ENCODE measurements at places on chromosomes 16 and 17.
A peak's percentile ranks its signal among the peaks of the same experiment; 100 is the strongest.

GRCh38 chr16:73074382-73074781 is 26.5 kb upstream of the ZFHX3 start:
- DNase-seq, result no peak

DNA sequence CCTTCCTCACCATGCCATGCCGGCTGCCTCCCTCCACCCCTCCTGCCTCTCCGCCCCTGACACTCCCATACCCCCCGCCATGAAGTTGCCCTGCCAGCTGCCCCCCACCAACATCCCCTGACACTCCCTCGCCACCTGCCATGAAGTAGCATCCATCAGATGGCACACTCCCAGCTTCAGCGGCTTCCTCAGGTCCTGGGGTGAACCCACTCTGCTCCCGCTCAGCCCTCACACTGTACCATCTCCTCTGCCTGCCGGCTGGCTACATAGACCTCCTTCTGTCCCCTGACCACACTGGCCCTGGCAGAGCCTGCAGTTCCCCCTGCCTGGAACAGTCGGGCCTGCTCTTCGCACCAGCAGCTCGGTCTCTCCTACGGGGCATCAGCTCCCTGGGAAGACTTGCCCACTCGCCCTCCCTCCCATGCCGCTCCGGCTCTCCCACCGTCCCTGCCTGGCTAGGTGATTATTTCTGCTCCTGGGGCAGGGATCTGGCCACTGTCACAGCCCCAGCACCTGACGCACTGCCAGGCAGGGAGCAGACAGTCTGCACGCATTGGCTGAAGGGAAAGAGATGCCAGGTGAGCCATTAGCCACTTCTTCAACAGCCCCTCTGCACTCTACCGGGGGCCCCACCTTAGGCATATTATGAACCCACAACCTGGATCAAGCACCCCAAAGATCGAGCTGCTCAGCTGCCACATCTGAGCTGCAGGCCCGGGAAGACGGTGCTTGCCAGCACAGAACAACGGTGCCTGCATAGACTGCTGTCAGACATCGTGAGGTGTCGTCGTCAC is 9.0 kb downstream of the CANT1 start:
- DNase-seq, result peak; percentile 11

- peak; percentile 67 for DNase-seq
These were observed 16.6 kb upstream of the LITAF start for GRCh38 chr16:11603331-11603750.

GRCh38 chr16:69522732-69523404 is 42.9 kb upstream of the NFAT5 start:
- DNase-seq, result no peak

GRCh38 chr17:30954046-30954830 is 16.6 kb upstream of the RNF135 start:
- no peak for DNase-seq

- DNase-seq, result no peak
These were observed 530 bp upstream of the ZDHHC7 start for GRCh38 chr16:85011846-85012284.

- DNase-seq, result peak; percentile 72
These were observed at the start of the genes GPS1 and RFNG for GRCh38 chr17:82051776-82052637. GPS1 (plus strand) TSS chr17:82051898; CDS start chr17:82051932, 34 bp downstream. RFNG (minus strand) TSS chr17:82051811; CDS start chr17:82051766, 45 bp downstream.

GRCh38 chr17:78840530-78840779 is 159 bp downstream of the USP36 start:
- no peak for DNase-seq

- DNase-seq, result no peak
These were observed 219.0 kb downstream of the CPPED1 start for GRCh38 chr16:12584488-12585233.

DNA sequence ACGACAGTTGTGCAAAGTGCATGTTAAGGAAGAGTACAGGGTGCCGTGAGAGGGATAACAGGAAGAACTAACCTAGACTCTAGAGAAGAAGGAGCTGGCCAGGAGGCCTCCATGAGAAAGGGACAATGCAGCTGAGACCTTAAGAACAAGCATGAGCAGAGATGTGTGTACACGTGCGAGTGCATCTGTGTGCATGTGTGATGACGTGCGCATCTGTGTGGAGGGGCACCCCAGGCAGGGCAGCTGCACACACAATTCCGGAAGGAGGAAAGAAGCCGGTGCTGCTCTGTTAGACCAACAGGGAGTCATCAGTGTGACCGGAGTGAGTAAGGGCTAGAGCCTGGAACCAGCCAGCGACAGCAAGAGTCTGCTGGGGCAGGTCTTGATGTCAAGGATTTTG is 7.6 kb upstream of the KIF19 start:
- DNase-seq, result no peak

- peak; percentile 81 for DNase-seq
These were observed 762 bp downstream of the CDK12 start for GRCh38 chr17:39461926-39462569.

- peak; percentile 20 for DNase-seq
These were observed 16.6 kb downstream of the ZFHX3 start for GRCh38 chr16:73031155-73031866.

DNA sequence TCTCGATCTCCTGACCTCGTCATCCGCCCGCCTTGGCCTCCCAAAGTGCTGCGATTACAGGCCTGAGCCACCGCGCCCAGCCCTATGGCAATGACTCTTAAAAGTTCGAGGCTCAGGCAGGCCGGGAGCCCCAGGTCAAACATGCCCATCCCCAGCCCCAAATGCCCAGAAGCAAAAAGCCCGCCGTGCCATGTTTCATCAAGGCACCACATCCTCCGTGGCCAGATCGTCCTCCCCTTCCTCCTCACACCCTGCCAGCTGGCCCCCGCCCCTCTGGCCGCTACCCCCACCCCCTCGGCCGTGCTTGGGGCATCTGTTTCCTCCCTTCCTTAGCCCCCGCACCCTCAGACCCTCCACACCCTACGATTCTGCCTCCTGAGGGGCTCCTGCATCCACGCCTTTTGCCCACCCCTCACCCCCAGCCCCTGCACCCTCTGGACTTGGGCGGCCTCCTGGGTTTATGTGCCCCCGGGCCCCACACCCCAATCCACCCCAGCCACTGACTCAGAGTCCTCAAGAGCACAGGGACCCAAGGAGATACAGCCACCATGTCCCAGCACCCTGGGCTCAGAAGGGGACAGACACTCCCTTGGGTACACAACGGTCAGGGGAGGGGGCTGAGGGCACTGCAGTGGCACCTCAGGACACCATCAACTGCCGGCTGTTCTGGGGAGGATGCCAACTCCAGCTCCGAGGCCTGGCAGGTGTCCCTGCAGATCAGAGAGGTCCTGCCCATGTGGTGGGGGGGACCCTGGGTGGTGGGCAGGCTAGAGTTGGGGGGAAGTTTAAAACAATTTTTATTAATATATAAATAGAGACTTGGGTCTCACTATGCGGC is 7.1 kb downstream of the CTRB1 start:
- DNase-seq, result peak; percentile 43

DNA sequence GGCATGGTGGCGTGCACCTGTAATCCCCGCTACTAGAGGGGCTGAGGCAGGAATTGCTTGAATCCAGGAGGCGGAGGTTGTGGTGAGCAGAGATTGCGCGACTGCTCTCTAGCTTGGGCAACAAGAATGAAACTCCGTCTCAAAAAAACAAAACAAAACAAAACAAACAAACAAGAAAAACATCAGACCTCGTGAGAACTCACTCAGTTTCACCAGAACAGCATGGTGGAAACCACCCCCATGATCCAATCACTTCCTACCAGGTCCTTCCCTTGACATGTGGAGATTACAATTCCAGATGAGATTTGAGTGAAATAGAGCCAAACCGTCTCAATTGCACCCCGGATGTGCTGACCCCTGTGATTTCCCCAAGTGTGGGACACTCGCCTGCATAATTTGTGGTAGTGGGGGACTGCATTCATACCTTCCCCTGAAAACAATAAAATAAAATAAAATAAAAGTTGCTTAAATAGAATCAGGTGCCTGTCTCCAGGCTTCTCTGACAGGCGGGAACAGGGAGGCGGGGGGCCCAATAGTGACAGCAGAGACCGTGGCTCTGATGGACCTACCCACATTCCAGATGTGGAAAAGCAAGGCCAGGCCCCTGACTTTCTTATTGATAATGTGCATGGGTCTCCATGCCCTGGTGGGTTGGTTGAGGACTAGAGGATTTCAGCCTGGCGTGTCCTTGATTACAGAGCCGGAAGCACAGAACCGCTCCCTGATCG is 13.1 kb downstream of the ZSCAN10 start:
- DNase-seq, result no peak

DNA sequence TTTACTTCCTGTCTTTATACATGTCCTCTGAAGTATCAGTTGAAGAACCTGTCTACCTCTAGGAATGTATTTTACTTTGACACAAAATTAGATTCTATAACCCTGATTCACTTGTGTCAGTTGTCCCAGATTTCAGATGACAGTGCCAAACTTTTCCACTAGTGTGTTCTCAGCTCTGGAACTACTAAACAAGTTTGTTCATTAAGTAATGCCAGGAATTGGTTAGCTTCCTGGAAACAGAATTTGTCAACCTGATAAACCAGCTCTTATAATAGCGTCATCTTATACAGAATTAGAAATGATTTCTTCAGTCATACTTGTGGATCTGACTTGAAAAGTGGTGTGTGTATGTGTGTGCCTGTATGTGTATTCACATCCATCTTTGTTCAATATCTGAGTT is 7.4 kb downstream of the MAP3K3 start:
- no peak for DNase-seq

DNA sequence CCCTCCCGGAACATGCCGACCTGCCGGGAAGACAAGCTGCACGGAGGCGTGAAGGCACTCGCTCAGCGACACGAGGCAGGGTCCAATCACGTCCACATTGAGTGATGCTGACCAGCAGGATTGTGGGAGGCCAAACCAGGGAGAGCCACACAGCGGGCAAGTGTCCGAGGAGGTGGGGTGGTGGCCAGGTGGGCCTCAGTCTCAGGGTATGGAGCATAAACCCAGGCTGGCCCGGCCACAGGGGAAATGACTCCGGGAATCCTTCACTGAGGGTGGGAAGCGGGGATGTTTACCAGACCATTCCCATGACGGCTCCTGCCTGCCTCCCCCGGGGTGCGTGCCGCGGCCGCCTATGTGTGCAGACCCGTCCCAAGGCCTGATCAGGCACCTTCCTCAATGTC is 62.5 kb downstream of the RPH3AL start:
- DNase-seq, result peak; percentile 1

GRCh38 chr17:81869221-81870130 is 1.7 kb downstream of the ARHGDIA start:
- peak; percentile 73 for DNase-seq

GRCh38 chr16:68704232-68704867 is 32.7 kb upstream of the CDH1 start:
- peak; percentile 54 for DNase-seq

DNA sequence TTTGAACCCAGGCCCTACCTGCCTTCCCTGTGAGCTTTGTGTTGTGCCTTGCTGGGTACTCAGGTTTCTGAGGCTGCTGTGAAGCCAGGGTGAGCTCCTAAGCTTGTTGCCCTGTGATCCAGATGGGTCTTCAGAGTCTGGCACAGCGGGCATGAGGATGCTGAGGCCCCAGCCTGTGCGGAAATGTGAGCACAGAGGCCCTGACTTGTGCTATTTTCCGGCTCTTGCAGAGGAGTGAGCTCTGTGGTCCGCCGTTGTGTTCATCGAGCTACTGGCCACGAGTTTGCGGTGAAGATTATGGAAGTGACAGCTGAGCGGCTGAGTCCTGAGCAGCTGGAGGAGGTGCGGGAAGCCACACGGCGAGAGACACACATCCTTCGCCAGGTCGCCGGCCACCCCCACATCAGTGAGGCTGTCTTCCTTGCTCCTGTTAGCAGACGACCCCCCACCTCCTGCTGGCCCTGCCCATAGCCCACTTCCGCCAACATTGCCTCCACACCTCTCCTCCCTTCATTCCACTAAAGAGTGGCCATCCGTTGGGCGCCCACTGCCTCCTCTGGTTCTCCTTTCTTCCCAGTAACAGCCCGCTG is 2.7 kb downstream of the PHKG2 start:
- no peak for DNase-seq
